ENCODE measurements at places on chromosomes 12 and 14.

GRCh38 chr12:115618105-115618504 is 659.4 kb downstream of the MED13L start:
- DNase-seq, result no peak

DNA sequence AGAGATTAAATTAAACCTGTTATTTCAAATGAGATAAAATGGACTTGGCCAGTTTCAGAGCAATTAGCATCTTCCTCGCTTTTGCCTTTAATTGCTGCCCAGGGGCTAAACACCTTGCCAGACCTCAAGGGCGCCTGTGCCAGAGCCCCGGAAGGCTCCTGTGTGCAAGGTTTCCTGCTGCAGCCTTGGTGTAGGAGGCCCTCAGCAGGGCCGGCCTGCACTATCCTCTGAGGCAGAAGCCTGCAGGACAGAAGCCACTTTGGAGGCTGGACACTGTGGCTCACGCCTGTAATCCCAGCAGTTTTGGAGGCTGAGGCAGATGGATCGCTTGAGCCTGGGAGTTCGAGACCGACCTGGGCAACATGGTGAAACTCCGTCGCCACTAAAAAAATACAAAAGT is 150.4 kb downstream of the CALM1 start:
- DNase-seq, result no peak

DNA sequence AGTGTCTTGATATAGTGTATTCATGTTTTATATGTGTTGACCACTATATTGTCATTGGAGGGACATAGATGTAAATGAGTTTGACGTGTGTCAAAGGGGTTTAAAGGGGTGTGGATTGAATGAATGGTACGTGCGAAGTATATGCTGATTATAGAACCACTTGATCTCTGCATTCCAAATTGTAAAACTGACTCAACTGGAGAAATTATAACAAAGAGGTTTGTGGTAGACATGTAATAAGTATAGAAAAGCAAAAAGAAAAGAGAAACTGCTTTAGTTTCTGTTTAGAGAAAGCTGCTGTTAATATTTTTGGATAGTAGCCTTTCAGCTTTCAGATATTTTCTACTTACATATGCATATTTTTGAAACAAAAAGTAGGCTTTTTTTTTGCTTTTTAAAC is 8.9 kb upstream of the MYRFL start:
- DNase-seq, result no peak

- DNase-seq, result no peak
These were observed 1488.5 kb upstream of the FLRT2 start for GRCh38 chr14:84041421-84041820.

DNA sequence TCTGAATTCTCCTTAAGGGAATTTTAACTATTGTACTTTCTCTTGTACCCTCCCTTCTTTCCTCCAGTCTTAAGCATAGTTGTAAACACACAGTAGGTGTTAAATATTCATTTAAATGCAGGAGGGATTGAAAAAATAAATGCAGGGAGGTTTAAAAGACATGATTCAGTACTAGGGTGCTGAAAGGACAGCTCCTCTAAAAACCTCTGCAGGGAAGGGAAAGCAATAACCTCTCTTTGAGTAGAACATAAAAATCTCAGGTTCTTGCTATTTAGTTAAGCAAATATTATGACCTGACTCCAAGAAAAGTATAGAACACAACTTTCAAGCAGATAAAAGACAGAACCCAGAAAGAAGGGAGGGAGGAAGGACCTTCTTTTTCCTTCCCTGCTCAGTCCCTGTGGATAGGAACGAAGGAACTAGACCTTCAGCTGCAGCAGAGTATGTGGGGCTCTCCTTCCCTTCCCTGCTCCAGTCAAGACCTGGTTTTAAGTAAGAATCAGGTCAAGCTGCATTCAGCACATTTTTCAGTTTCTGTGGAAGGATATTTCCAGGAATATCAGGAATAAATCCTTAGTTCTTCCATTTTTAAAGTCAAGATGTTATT is 4.7 kb downstream of the MAP3K9 start:
- DNase-seq, result no peak

DNA sequence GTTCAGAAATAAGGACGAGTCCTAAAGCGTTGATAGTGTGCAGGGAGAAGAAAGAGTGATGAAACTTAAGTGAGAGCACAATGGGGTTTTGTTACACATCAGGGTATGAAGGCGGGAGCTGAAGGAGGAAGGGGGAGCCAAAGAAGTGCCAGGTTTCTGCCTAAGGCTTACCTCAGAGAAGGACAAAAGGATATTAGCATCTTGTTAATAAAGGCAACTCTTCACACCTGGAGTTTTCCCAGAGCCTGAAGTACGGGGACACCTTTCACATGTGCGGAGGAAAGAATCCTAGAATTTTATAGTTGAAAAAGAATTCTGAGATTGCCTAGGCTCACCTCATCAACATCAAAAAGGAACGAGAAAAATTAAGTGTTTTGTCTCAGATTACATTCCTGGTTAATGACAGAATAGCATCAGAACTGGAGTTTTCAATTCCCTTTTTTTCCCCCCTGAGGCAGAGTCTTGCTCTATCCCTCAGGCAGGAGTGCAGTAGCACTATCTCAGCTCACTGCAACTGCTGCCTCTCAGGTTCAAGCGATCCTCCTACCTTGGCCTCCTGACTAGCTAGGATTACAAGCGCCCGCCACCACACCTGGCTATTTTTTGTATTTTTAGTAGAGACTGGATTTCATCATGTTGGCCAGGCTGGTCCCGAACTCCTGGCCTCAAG is 2.2 kb upstream of the SAV1 start:
- DNase-seq, result no peak

GRCh38 chr12:92796650-92797049 is 93.9 kb downstream of the PLEKHG7 start:
- no peak for DNase-seq

- no peak for DNase-seq
These were observed 1318.9 kb downstream of the AACS start for GRCh38 chr12:126384026-126384564.

GRCh38 chr12:132923356-132923909 is 32.7 kb downstream of the ZNF605 start:
- no peak for DNase-seq
